ENCODE measurements at places on chromosomes 5 and 9. TPM values are rescaled to one million over a fixed set of nuclear protein-coding genes. Genes with fewer than 3 reads are reported as not detected.

MCTP1 gene
- total RNA-seq = 2.9 TPM

DNA sequence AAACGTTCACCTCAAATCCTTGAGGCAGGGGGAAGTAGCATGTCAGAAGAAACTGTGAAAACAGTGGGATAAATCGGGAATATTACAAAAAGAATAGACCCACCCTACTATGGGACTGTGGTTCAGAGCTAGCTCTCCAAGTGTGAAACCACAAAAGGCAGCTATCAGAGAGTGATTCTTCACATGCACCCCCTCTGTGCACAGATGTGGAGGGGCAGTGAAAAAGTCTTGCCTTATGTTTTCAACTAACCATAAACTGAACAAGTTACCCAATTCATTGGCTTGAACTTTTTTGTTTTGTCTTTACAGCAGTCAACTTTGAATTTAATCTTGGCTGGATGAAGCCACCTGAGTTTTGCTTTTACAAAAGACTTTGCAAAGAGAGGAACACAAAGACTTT is 98.8 kb upstream of the NR4A3 start:
- peaks cover 6% of the 10 kb centered on the region for H3K27me3 ChIP-seq
- no peak for DNase-seq
- H3K4me1 ChIP-seq = no peaks in the 10 kb centered on the region
- no peak overlapping the region for H3K4me3 ChIP-seq
- H3K36me3 ChIP-seq = no peaks in the 10 kb centered on the region

- DNase-seq = peak; percentile 72
- no peaks in the 10 kb centered on the region for H3K27me3 ChIP-seq
- H3K36me3 ChIP-seq = no peaks in the 10 kb centered on the region
- peak overlapping the region; percentile 23 for H3K27ac ChIP-seq
- no peak overlapping the region for H3K4me3 ChIP-seq
- peaks cover 3% of the 10 kb centered on the region for H3K4me1 ChIP-seq
Measured at GRCh38 chr5:179142434-179143198, 82.4 kb downstream of the ZNF354C start.

DNA sequence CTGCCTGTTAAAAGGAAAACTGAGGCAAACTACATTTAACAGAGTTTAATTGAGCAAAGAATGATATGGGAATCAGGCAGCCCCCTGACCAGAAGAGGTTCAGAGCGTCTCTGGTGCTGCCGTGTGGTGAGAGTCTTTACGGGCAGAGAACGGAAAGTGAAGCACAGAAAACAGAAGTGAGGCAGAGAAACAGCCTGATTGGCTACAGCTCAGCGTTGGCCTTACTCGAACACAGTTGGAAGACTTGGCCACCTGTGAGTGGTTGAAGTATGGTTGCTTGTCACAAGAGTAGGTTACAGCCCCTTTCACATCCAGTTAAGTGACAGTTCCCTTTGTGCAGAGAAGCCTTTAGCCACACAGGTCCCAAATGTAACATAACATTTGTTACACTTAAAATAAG is 16.9 kb upstream of the FBP1 start:
- DNase-seq = peak; percentile 36
- no peaks in the 10 kb centered on the region for H3K36me3 ChIP-seq
- no peak overlapping the region for H3K27ac ChIP-seq
- no peaks in the 10 kb centered on the region for H3K27me3 ChIP-seq

GRCh38 chr9:18143073-18143745 is 330.7 kb upstream of the ADAMTSL1 start:
- no peaks in the 10 kb centered on the region for H3K27me3 ChIP-seq
- H3K4me3 ChIP-seq = no peak overlapping the region
- DNase-seq = no peak
- no peak overlapping the region for H3K27ac ChIP-seq
- H3K36me3 ChIP-seq = no peaks in the 10 kb centered on the region

DNA sequence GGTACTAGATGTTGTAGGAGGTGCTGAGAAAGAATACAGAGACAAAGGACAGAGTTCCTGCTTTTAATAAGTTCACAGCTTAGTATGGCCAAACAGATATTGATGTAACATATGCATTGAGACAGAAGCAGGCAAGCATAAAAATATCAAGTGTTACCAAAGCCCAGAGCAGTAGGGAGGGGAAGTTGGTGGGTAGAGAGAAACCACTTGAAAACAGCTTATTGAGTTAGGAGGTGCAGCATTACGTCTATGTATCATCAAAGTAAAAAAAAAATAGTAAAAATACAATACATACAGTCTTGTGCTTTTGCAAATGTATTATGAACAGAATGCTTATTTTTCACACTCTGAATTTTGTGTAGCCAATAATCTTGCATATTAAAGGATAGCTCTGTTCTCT is 441.8 kb upstream of the SGCD start:
- H3K4me1 ChIP-seq = no peaks in the 10 kb centered on the region
- no peak for DNase-seq
- H3K36me3 ChIP-seq = no peaks in the 10 kb centered on the region
- H3K4me3 ChIP-seq = no peak overlapping the region
- H3K27me3 ChIP-seq = no peaks in the 10 kb centered on the region

DNA sequence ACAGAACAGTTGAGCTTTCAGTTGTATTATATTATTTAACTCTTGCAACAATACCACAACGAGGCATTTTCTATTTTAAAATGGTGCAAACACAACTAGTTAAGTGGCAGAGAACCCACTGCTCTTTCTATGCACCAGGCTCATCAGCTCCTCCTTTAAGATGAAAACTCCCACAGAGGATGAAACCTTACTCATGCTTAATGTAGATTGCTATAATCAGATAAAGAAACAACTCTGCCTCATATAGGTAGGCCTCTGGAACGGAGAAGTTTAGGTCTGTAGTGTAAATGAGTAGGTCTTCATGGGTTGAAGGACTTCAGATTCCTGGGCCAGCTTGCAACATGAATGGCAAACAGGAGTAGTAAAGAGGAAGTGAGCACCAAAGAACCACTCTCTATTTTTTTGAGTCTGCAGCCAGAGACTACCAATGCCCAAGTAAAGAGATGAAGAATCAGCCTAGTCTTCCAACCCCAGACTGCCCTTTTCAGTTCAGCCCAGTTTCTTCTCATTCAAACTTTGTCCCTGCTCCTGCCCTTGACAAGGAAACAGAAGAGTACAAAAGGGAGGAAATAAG is 33.9 kb downstream of the HACD4 start:
- H3K4me3 ChIP-seq = peak overlapping the region; percentile 38
- peak overlapping the region; percentile 63 for H3K27ac ChIP-seq
- peak; percentile 4 for DNase-seq
- H3K27me3 ChIP-seq = no peaks in the 10 kb centered on the region
- H3K4me1 ChIP-seq = peaks cover 27% of the 10 kb centered on the region
- H3K36me3 ChIP-seq = peaks cover 7% of the 10 kb centered on the region

Measured in CD4-positive, CD25-positive, alpha-beta regulatory T cell (primary cell).